ENCODE measurements at places on chromosomes 5 and 9.

- DNase-seq, result no peak
Measured at GRCh38 chr5:149141957-149142851, 911 bp downstream of the ABLIM3 start.

- DNase-seq, result no peak
Measured at GRCh38 chr9:14396171-14396570, 82.2 kb upstream of the NFIB start.

DNA sequence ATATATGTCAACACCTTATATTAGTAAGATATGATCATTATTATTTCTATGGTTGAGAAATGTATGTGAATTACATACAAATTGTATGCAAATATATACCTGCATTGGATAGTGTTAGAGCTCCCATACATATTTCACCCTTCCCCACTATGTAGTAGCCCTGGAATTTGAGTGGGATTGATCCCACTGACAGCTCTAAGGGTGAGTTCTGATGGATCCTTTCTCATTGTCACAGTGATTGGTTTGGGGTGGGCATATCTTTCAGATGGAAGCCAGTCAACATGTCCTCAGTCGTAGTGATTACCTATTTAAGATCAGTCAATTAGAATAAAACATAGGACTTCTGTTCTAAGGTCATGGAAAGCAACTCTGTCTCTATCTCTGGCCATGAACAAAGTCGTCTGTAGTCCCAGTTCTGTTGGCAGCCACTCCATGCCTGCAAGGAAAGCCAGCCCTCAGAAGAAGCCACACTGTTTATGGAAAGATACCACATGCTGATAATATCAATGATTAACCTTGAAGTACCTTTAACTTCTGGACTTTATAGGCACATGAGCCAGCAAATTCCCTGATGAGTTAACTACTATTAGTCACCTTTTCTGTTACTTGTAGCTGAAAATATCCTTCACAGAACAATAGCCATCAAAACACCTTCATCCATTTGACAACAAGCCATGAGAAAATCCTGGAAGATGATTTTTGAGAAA lies 5.1 kb upstream of the CCDC192 start:
- no peak for DNase-seq

- no peak for DNase-seq
Measured at GRCh38 chr9:88092797-88093331, 45.4 kb downstream of the SPATA31C2 start.

DNA sequence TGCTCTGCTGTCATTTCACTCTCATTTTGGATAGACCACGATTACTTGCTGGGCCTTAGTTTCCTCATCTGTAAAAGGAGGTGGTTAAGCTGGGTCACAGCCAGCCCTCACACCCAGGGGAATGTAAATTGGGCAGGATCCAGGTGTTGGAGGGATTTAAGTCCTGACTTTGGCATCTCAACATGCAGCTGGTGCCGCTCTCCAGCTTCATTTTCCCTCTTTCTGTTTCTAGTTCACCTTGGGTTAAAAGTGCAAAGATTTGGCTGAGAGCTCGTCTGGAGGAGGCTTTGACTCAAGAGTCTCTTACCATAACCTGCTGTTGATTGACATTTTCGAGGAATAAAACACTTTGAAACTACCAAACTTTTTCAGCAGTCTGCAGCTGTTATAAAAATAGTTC lies 144.3 kb upstream of the DHFR start:
- no peak for DNase-seq

GRCh38 chr5:140677947-140678346 lies 4.6 kb upstream of the DND1 start:
- DNase-seq, result no peak

DNA sequence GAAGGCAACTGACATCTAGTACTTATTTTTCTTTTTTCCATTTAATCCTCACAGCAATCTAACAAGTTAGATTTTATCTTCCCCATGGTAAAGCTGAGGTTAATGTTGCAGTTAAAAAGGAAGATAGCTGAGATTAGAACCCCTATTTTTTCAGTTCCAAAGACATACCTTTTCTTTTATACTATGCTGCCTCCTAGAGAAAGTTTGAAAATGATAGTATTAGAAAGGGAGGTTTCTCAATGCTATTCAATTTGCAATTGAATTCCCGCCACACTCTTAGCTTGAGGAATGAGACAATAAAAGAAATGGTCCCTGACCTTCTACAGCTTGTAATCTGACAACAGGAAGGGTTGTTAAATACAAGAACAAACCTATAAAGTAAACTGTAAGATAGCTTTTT lies 195.9 kb upstream of the TRIM32 start:
- DNase-seq, result no peak

GRCh38 chr5:109374625-109375024 lies 35.1 kb downstream of the PJA2 start:
- DNase-seq, result no peak

DNA sequence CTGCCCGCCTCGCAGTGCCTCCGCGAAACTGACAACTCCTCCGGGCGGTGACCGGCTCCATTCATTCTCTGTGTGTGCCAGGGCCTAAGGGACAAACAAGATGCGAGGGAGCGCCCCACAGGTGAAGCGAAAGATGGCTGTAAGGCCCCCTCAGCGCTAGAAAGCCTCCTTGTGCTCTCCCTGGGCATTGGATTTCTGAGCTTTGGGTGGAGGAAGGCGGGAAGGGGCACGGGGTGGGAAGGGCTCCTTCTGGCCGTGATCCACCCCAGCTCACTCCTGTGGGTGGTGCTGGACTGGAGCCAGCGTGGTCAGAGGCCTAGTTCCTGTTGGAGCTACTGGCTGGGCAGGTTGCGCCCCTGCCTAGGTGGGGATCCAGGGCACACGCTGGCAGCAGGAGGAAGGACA lies 943 bp downstream of the GALNT12 start:
- no peak for DNase-seq

DNA sequence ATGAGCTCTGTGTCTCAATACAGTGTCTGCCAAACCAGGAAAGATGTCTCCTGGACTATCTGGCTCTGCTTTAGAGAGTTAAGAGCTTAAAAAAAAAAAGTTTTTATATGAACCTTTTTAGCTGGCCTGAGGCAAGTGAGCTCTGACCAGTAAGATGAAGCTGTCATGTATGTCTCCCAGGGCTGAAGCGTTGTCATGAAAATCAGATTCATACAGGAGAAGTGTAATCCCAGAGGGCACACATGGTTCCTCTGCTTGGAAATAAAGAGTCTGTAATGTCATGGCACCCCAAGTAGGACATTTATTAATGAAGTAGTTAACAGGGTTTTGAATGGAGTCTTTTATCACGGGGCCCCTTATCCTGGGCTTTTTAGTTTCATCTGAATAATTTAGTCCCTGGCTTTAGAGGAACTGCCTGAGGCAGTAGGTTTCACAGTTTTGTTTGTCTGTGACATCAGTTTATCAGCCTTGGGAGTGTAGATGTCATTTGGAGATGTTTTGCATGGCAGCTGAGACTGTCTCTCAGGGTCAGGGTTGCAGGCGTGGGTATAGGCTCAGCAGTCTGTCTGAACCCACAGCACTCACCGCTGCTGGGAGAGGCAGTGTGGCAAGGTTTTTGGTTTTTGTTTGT lies 223.3 kb downstream of the DIRAS2 start:
- DNase-seq, result no peak

DNA sequence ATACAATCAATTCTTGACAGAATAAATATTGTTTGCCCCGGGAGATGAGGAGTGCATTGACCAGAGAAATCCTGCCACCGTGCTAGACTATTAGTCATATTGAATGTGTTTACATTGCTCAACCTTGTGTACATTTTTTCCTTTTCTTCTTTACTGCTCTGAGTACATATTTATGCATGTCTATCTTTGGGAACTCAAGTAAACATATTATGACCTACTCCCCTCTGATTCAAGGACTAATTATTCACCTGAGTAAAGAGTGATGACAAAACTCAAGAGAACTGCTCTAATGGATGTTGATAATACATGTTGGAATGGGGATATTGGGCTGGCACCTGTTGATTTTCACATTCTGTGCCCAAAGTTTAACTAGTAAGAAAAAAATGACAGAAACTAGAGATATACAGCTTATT lies 3.9 kb upstream of the SPINK1 start:
- DNase-seq, result no peak

GRCh38 chr5:128613766-128614165 lies 75.7 kb upstream of the FBN2 start:
- no peak for DNase-seq

DNA sequence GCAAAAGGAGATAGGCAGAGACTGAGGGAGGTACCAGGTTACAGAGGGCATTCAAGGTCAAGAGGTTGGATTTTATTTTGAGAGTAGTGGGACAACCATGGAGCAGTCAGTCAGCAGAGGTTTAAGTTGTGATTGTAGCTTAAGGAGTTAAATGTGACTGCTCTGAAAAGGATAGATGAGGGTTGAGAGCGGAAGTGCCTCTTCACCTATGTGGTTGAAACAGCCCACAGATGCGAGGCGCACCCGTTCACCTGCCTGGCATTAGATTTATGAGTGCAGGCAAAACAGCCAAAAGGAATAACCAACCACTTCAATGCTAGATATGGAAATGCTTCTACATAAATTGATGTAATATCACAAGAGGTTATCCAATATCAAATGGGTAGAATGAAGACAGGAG lies 8.4 kb downstream of the ZNF474 start:
- no peak for DNase-seq

GRCh38 chr5:37767961-37768360 lies 71.9 kb downstream of the GDNF start:
- DNase-seq, result peak; percentile 62

DNA sequence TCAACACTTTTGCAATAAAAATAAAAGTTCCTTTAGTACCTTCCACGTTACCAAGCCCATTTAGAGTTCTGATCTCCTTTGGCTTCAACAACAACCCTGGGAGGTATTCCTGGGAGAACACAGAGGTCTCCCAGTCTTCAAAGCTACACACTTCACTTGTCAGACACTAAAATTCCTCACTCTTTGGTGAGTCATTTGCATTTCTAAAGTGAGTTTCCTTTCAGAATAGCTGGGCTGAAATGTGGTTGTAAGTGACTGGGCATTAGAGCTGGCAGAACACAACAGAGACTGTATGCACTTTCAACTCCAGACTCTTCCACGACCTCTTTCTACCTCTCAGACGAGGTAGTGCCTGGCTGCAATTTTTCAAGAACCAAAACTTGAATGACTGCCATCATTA lies 11.5 kb upstream of the F2RL1 start:
- no peak for DNase-seq

DNA sequence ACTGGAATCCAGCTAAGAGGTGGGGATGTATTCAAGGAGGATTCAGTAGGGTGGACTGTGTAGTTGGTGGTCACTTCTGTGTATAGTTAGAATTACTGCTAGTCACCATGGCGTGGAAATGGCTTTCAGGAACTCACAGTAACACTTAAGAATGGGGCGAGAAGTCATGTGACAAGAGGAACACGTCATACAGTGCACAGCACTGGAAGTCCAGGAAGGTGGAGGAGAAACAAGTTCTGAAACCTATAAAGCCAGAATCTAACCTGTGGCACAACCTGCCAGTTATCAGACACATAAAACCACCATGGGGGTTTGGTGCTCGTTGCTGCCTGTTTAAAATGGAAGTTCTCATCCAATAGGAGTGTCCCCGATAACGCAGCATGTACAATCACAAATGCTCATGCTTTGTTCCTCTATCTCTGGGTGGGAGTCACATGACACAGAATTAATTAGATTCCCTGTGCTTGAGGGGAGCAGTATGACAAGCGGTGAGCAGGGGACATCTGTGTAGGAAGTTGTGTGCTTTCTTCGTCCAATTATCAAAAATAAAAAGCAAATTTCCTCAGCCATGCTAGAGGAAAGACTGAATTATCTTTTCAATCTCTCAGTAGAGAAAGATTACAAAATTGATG lies 193.0 kb downstream of the SPOCK1 start:
- DNase-seq, result no peak

GRCh38 chr5:37197340-37198050 lies 51.7 kb downstream of the CPLANE1 start:
- no peak for DNase-seq

Measured in foreskin melanocyte (primary cell).